Peyer's patch (tissue), 4 donors: ENCODE measurements at places on chromosomes 2 and 18. TPM values are rescaled to one million over a fixed set of nuclear protein-coding genes. Genes with fewer than 3 reads are reported as not detected.
A peak's percentile ranks its signal among the peaks of the same experiment; 100 is the strongest.

AQP12B gene
- total RNA-seq: 9.6 TPM

- peak; percentile 61 for DNase-seq
Measured at GRCh38 chr2:61538920-61539520, 864 bp upstream of the XPO1 start.

TBR1 gene
- not detected for total RNA-seq

CTLA4 gene
- total RNA-seq: not detected

DNA sequence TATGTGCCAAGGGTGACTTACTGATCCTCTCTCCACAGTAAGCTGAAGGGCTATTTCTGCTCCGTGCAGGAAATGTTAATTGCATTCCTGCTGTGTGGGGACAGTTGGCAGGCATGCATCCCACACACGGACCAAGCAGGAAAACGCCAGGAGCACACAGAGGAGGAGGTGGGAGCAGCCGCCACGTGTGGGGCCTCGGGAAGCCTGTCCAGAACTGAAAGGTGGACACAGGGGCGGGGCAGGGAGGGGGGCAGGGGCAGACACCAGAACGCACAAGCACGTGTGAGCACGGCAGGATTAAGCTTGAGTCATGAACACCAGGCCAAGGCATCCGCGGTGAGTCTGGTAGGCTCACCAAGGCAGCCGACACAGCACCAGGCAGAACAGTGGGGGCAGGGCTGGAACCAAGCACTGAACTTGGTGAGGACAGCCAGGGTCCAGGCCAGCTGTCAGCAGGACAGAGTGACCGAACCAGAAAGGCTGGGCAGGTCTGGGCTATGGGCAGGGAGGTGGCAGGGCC is 177.1 kb downstream of the EIPR1 start:
- DNase-seq: no peak
